Stimulated activated CD8-positive, alpha-beta memory T cell treated with anti-CD3 and anti-CD28 coated beads, Interleukin-15, amount 100 ng/mL, for 48 hours (primary cell): ENCODE measurements at places on chromosomes 1 and 21.
A peak's percentile ranks its signal among the peaks of the same experiment; 100 is the strongest.

DNA sequence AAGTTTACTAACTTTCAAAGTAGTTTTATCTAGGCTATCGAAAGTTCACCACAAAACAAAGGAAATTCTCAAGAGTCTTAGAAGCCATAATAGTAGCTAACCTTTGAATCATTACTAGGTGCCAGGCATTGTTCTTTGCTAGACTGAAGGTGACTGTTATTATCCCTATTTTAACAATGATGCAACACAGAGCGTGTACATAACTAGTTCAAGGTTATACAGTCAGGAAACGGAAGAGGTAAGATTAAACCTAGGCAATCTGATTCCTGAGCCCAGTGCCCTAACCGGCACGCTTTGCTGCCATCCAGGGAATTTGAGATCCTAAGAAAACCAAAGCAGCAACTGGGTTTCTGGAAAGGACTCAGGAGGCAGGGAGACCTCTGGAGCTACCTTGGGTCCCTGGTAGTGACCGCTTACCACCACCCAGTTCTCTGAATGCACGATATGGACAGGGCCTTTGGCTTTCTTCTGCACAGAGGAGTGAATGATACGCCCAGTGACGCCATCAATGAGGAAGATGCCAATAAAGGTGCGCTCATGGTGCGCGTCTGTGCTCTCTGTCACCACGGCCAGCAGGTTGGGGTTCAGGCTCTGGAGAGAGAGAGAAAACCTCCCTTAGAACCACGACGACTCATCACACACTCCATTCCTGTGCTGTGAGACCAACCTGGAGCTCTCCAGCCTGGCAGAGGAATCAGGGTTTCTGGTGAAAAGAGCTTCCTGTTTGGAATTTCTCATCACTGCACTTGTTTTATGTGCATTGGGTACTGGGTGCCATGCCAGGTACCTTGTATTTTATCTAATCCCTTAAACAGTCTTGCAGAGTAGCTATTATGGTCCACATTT is 13.1 kb upstream of the UBR4 start:
- DNase-seq = no peak

DNA sequence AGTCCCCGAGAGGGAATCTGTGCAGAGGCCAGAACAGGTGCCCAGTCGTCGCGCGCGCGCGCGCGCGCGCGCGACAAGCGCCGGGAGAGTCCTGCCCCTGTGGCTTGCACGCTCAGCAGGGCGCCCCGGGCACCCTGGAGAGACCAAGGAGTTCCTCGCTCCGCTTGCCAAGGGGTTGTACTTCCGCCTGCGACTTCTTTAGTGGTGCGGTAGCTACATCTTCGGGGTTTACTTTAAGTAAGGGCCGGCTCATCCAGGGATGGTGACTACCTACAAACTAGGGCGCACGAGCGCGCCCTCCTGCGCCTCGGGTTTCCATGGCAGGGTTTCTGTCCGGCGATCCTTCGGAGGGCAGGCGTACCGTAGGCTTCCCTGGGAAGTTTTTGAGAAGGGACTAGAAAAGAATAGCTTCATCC is 1.4 kb downstream of the LHX4 start:
- DNase-seq = no peak

DNA sequence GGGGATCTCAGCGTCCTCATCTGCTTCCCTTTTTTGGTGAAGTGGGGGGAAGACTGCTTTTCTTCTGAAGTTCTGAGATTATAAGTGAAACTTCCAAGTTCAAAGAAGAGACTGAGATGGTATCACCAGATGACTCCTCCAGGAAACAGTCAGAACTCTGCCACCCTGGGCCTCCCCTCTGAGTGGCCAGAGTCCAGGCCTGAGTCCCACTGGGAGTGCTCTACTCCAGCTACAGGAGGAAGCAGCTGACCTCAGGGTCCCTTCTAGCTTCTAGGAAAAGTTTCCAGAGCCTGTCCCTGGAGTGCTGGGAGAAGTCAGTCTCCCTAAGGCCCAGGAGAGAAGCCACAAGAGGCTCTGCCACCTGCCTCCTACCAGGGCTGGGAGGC is 104.7 kb downstream of the CASZ1 start:
- DNase-seq = no peak

DNA sequence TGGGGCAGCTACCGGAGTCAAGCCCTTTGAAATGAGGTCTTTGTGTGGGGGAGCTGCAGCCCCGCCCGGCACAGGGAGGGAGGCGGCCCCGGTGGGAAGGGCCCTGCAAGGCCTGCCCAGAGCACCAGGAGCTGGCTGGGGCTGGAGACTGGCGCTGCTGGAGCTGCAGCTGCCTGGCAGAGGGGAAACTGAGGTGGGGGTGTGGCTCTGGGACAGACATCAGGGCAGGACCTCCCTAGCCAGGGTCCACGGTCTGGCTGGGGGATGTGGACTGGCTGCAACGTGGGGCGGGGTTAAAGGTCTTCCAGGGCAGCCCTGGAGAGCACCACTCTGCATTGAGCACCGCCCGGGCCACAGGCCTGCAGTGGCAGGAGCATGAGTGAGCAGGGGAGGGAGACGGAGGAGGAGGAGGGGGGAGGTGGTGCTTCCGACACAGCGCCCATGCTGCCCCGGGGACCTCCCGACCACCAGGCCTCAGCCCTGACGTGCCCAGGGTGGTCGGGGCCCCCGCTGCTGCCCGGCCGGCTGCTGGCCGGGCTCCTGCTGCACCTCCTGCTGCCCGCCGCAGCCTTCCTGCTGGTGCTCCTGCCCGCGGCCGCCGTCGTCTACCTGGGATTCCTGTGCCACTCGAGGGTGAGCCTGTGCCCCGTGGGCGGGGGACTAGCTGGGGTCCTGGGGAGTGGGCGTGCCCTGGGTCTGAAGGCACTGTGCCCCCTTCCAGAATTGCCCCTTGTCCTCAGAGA is 4.8 kb upstream of the ANKRD65 start:
- no peak for DNase-seq

- DNase-seq = no peak
These were observed 24.8 kb downstream of the LEMD1 start for GRCh38 chr1:205396967-205397616.

DNA sequence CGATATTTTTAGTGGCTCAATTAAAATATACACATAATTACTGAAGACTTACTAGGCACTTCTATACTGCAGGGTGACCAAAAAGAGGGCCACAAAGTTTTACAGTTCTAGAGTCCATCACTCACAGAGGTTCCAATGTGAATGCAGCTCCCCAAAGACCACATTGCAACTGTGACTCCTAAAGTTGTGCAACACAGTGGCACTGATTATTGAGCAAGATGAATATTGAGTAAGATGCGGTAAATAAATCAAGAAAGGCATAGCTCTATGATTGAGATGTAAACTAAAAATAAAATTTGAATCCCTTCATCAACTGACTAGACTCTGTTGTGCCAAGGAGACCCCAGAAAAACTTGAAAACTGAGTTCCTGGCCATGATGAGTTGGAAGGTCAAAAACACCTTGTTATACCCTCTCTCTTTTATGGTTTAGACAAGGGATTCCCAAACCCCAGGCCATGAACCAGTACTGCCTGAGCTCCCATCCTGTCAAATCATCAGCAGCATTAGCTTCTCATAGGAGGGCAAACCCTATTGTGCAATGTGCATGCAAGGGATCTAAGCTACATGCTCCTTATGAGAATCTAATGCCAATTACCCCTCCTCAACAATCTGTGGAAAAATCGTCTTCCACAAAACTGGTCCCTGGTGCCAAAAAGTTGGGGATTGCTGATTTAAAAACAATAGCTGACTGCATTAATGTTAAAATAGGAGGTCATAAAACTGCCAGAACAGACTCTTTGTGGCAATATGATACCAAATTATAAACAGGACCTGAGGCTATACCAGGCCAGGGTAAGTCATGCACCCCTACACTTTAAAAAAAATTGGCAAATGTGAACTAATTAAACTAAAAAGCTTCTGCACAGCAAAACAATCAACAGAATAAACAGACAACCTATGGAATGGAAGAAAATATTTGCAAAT is 94.3 kb downstream of the ADGRL4 start:
- DNase-seq = no peak

DNA sequence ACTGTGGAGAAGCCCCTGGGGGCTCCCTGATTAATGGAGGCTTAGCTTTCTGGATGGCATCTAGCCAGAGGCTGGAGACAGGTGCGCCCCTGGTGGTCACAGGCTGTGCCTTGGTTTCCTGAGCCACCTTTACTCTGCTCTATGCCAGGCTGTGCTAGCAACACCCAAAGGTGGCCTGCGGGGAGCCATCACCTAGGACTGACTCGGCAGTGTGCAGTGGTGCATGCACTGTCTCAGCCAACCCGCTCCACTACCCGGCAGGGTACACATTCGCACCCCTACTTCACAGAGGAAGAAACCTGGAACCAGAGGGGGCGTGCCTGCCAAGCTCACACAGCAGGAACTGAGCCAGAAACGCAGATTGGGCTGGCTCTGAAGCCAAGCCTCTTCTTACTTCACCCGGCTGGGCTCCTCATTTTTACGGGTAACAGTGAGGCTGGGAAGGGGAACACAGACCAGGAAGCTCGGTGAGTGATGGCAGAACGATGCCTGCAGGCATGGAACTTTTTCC is 24.8 kb downstream of the PCSK9 start:
- DNase-seq = no peak

- no peak for DNase-seq
These were observed 49.0 kb upstream of the TSPAN2 start for GRCh38 chr1:115138271-115138670.

DNA sequence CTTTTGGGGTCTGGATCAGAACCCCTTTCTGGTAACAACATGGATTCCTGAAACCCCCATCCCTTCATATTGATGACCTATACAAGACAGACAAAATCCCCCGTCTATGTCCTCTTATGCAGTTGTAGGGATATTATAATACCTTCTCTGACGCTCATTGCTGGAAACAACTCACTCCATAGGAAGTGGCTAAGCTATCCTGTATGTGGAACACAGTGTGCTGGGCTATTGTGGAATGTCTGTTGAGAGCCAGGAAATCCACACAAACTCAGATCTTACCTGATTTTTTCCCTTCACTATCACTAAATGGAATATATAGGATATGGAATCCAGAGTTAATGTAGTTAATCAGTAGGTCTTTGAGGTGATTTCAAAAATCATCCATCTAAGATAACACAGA is 17.7 kb upstream of the PIK3R3 start:
- DNase-seq = no peak

DNA sequence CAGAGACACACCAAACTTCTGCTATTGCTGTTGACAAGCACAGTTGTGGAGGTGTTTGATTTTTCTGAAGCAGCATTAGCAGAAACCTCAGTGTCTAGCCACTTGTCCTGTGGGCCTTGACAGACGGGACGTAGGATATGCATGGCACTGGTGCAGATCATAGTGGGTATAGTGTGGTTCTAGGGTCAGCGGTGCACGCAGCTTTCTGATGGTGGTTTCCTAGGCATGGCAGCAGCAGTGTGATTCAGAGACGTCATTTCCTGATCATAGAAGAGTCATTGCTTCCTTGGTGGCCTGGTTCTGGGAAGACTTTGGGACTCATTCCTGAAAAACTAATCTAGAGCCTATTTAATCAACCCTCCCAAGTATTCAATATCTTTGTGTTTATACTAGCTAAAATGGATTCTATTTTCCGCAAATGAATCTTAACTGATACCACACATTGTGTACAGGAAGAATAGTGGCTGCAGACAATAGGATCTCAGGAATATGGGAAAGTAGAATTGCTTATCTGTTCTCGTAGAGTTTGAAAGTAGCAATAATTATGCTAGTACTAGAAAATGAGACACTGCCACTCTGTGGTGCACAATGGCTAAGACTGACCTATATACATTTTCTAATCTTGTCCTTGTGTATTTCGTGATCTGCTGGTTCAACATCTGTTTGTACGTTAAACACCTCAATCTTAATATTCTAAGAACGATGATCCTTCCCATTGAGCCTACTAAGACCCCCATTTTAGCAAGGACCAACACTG is 2.8 kb upstream of the USP1 start:
- no peak for DNase-seq

DNA sequence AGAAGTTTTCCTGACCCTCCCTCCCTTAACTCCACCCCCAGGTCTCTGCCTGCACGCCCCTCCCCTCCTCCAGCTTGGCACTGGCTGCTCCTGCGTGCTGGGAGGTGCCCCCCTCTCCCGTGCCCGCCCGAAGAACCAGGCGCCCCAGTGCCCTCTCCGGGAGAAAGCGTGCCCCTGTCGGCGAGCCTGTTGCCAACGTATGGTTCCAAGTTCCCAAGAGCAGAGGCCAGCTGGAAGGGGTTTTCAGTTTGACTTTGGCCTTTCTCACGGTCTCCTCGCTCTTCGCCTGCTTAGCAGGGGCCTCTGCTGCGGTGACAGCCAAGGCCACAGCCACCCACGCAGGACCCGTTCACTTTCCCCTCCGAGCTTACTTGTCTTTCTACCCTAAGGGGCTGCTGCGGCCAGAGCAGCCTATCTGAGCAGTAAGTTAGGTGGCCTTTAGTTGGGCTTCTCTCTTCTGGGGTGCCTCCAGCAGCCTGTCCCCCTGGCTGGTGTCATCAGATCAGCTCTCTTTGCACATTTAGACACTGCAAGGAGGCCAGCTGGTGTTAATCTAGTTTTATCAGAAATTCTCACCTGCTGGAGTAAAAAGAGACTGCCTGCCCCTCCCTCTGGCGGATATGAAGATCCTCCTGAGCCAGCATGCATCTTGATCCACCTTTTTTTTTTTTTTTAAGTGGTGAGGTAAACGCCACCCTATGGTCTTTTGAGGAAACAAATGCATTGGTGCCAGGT is 1.5 kb downstream of the STUM start:
- DNase-seq = peak; percentile 21

GRCh38 chr1:96475903-96476302 is 245.7 kb upstream of the PTBP2 start:
- no peak for DNase-seq

GRCh38 chr21:39221282-39221996 is 38.2 kb upstream of the PSMG1 start:
- DNase-seq = no peak

GRCh38 chr1:193794239-193794638 is 607.8 kb upstream of the B3GALT2 start:
- no peak for DNase-seq

DNA sequence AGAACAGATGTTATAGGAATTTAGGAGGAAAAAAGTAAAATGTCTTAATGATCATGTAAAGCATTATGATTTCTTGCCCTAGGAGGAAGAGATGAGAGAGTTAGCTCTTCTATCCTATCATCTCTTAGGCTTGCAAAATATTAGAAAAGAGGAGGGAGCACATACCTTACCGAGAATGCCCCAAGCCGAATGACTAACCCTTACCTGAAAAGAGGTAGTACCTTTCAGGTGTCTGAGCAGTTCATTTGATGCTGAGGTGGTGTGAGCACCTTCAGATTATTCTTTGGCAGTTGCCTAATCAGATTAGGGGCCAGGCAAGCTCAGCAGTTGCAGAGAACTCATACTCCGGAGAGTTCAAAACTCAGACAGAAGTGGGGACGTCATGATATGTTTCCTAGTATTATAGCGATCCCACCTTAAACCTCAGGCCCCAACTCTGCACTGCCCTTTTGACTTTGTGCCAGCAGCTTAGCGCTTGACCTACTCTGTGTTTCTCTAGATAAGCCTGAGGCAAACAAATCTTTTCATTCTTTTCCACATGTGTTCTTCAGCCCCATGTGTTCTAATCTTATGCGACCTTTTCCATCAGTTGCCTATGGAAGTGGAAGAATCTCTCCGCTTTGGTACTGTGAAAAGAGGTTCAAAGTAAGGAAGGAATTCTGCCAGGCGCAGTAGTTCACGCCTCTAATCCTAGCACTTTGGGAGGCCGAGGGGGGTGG is 52.5 kb downstream of the ATP2B4 start:
- no peak for DNase-seq
